ENCODE measurements at places on chromosomes 11 and 22.

DNA sequence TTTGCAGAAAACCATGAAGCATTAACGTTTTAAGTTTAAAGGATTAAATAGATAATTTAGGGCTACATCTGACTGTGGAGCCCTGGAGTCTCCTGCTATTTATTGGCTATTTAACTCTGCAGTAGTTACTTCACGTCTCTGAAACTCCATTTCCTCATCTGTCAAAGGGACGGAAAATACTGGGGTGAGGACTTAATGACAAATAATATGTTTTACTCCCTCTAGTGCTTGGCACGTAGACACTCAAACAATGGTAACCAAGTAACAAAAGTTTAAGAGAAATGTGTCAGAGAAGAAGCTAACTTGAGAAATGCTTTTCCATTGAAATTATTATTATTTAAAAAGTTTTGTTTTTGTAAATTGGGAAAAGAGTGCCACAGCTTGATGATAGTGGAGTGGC lies 130.7 kb upstream of the RCN1 start:
- no peak for DNase-seq

DNA sequence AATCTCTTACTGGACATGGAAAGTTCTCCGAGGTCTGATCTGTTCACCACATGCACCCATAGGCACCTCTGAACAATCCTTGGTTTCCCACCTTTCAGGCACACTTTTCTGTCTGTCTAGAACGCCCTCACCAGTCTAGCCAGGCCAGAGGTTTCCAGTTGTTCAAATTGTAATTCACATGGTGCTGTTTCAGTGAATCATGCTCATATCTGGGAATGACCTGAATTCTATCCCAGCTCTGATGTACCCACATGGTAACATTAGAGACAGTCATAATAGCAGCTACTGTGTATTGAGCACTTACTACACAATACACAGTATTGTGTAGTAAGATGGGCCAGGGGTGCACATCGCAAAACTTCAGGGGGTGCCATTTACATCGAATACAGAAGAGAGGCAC lies 138.2 kb downstream of the COMMD9 start:
- DNase-seq, result no peak

- DNase-seq, result peak; percentile 38
Measured at GRCh38 chr11:57249384-57250319, 12.6 kb upstream of the APLNR start.

GRCh38 chr11:2583605-2583958 lies 116.2 kb downstream of the KCNQ1OT1 start:
- no peak for DNase-seq

GRCh38 chr11:95524314-95525036 lies 265.1 kb downstream of the FAM76B start:
- no peak for DNase-seq

DNA sequence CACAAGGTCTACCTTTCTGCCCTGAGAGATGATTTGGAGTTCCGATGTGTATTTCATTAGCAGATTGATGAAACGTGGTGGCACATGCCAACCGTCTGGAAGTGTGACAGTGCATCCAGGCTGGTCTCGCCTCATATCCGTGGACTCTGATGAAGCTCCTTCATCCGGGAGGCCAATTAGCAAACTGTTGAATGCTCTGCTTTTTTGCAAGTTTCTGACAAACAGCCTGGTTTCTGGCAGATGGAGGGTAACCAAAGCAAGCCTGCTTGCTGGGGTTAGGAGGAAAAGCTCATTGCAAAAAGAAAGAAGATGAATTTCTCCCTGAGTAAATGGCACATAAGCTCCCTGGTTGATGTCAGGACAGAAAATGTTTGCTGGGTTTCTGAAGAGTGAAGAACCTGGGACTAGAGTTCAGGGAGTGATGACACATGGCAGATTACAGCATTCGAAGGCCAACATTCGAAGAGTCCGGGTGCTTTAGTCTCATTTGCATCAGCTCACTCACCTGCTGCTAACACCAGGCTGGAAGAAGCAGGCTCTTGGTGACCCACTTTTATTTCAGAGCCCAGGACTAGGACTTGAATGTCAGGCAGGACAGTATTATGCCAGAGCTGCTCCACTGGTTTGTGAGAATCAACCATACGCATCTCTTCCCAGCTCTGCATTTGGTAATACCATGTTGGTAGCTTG lies 135.9 kb upstream of the TTC12 start:
- DNase-seq, result peak; percentile 78

GRCh38 chr11:72929256-72929655 lies 115.0 kb downstream of the ATG16L2 start:
- DNase-seq, result no peak

DNA sequence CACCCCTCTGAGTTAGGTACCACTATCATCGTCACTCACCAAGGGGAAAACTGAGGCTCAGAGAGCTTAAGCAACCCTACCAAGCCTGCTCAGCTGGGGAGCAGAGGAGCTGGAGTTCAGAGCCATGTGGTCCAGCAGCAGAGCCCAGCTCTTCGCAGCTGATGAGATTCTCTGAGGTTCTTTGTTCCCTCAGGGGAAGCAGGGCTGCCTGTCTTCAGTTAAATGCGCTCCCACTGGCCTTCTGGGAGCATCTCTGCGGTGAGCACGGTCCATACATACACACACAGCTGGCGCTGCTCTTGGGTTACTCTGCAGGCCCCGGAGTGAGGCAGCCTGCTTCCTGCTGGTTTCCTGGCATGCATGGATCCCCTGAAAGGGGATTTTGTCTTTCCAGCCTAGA lies 5.2 kb upstream of the PTGDR2 start:
- no peak for DNase-seq

GRCh38 chr11:120517390-120517761 lies 5.8 kb downstream of the GRIK4 start:
- DNase-seq, result no peak

- no peak for DNase-seq
Measured at GRCh38 chr11:67517784-67518552, 5.3 kb downstream of the CABP2 start.

GRCh38 chr11:70528046-70528793 lies 129.9 kb downstream of the CTTN start:
- no peak for DNase-seq

GRCh38 chr22:49582678-49583077 lies 245.0 kb downstream of the BRD1 start:
- DNase-seq, result no peak

- no peak for DNase-seq
Measured at GRCh38 chr22:44714703-44715350, 12.8 kb downstream of the PRR5 start.

DNA sequence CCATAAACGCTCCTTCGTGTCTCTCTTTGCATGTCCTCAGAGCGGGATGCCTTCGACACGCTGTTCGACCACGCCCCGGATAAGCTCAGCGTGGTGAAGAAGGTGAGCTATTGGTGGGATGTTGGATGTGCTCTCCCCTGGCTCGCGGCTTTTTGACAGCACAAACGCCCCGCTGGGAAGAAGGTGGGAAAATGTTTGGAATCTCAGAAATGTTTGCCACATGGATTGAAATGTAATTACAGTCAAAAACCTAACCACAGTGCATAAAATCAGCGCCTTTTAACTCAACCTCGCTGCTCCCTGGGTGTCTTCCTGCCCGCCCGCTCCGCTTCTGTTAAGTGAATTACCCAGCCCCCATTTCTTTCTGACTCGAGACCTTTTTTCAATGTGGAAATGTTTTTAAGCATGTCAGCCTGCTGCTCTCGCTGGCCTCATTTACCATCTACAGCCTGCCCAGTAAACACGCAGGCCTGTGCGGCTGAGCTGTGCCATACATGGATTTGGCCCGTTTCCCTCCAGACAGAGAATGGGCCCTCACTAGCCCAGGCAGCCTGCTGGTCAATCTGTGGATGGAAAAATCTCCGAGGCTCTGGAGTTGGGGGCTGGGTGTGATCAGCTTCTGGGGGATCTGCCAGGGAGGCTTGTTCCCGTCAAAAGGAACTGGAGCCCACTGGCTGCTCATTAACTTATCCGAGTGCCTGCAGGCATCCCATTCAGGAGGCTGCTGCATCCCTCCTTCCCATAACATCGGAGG lies 32.7 kb upstream of the PARVG start:
- no peak for DNase-seq

DNA sequence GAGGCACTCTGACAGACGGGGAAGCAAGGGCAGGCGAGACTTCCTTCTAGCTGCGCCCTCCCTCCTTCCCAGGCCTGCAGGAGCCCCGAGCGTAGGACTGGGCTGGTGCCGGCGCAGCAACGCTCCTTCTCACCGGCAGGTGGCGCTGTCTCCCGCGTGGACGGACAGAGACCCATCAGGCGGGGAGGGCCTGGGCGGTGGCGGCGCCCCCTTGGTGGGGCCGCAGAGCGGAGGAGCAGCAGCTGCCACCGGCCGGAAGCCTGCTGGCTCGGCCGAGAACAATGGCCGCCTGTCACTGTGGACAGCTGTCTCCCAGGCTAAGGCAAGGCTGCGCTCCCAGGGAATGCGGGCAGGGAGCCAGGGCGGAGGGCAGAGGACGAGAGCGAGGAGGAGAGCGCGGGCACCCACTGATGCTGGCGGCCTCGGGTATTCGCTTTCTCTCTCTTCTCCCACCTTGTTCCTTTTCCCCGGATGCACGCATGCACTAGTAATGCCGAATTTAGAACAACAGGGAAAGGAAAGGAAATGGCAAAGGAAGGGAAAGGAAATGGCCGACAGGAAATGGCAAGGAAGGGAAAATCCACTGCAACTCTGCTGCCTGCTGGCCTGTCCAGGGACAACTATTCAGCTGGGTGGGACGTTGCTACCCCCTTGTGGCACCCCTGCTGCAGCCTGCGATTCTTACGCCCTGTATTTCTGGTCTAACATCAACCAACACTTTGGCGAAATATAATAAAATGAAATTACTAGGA lies 14.4 kb downstream of the PPM1F start:
- DNase-seq, result peak; percentile 72

DNA sequence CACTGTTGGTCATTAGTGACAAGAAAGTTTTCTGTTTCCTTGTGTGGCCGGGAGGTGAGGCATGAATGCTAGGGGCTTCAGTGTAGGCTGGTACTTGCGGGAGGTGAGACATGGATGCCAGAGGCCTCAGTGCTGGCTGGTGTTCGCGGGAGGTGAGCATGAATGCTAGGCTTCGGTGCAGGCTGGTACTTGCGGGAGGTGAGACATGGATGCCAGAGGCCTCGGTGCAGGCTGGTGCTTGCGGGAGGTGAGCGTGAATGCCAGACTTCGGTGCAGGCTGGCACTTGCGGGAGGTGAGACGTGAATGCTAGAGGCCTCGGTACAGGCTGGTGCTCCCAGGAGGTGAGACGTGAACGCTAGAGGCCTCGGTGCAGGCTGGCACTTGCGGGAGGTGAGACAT lies 48.4 kb downstream of the ANO1 start:
- DNase-seq, result no peak

DNA sequence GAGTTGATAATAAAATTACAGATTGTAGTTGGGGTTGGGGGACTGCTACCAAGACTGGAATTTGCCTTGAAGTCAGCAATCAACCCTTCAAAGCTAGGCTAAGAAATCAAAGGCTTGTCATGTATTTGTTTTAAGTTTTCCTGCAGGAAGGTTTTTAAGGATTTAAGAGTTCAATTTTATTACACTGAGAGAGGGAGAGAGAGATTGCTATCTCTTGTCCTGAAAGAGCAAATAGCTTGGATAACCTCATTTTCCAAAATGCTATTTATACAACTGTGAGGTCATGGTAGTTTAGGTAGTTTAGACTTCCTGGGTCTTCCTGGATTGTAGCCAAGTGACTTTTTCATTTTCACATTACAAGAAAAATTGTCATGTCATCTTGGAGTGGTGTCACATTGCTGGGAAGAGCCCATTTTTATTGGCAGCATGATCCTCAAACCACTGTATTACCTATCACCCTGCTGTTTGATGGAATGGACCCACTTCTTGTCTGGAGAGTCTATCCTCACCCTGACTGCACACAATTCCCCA lies 10.1 kb upstream of the PRSS23 start:
- no peak for DNase-seq

DNA sequence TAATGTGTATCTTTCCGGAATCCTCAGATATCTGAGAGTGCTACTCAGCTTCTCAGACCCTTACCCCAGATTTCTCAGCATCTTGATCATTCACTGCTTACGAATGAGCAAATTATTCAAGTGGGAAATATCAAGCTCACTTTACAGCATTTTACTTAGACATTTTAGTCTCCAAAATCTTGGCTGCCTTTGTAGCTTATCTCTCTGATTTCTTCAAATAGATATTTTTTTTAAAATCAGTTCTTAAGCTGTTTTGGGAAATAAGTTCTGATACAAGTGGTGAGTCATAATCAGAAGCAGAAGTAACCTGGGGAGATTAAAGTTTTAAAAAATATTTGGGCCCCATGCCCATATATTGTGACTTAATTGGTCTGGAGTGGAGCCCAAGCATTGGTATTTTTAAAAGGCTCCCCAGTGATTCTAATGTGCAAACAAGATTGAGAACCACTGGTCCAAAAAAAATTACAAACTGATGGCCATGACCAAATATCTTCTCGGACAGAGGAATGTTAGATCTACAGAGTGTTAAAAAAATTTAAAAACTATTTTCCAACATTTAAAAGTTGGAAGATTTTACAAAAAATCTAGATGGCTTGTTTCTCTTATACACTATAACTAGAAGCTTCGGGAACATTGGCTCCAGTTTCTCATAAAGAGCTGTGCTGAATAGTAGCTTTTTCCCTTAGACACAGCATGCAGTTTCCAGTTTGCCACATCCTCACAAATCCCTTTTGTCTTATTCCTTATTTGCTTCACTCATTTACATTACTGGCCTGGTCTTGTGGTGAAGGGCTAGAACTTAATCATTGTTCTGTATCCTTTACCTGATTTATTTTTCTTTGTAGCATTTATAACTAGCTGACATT lies 87.8 kb upstream of the BMAL1 start:
- DNase-seq, result no peak

GRCh38 chr11:83909579-83910534 lies 623.7 kb upstream of the CCDC90B start:
- peak; percentile 79 for DNase-seq

GRCh38 chr11:116065191-116065895 lies 561.1 kb upstream of the CADM1 start:
- DNase-seq, result no peak

- no peak for DNase-seq
Measured at GRCh38 chr11:114291842-114292680, 4.1 kb upstream of the NNMT start.

GRCh38 chr11:65873318-65874156 lies 937 bp upstream of the EFEMP2 start:
- DNase-seq, result peak; percentile 80

GRCh38 chr22:17955590-17956379 lies 68.6 kb downstream of the MICAL3 start:
- no peak for DNase-seq
